Stimulated activated effector memory CD8-positive, alpha-beta T cell treated with anti-CD3 and anti-CD28 coated beads, Interleukin-12 subunit alpha, Interleukin-12 subunit beta, amount 100 ng/mL, for 72 hours (primary cell): ENCODE measurements at places on chromosomes 7 and 10.

- DNase-seq, result no peak
Measured at GRCh38 chr7:52689912-52690311, 345.5 kb upstream of the POM121L12 start.

- no peak for DNase-seq
Measured at GRCh38 chr10:77648472-77648871, 10.9 kb upstream of the KCNMA1 start.

DNA sequence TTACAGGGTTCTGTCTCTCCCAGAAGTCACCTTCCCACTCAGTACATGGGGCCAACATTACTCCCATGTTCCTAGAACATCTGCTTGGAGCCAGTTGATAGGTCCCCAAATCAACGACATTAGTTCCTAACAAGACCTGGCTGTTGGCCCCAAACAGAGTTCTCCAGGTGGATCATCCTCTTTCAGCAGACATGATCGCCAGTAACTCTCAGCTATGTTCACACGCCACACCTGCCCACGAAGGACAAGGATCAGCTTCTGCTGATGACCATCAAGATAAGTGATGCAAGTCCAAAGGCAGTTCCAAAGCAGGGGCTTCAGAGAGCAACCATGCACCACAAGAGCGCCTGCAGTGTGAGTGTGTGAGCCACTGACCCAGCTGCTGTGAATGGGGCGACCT lies 11.0 kb downstream of the ZNF777 start:
- no peak for DNase-seq

DNA sequence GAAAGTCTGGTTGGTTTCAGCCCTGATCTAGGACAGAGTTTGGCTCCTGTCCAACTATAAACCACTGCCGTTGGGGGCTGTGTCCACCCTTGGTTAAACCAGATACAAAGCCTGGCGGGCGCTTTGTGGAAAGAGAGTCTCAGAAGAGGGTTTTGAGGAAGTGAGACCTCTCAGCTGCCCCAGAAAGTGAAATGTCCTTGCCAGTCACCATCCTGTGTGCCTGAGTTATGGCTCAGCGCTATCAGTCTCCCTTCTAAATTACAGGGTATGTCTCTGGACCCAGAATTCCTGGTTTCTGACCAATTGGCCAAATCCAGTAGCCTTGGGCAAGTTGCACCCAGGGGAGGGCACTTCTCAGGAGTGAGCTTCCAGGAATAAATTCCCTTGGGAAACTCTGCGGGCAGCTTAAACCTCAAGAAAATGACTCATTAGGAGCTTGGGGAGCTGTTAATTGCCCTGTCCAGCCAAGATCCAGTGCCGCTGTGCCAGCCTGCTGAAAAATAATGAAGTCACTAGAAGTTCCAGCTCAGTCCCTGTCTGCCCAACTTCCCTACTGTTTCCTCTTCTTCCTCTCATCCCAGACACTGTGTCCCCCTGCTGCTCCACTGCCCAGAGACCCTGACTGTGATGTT lies 66.7 kb upstream of the PDZD8 start:
- DNase-seq, result no peak

DNA sequence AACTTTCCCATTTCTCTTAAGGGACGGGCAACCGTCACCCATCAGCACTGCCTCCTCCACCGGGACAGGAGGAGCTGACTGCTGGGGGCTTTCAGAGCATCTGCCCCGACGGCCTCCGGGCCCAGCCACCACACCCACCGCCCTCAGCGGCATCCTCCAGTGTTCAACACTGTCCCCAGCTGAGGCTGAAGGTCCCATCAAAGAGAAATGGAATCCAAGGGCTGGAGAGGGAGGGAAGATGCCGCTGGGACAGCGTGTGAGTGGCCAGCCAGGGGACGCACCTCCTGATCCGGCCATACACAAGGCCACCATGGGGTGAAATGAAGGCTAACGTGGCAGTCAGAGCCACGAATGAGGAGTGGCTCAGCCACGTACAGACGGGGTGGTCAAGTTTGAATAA lies 153.6 kb upstream of the PPP2R2D start:
- DNase-seq, result no peak

GRCh38 chr7:130896898-130897514 lies 163.0 kb upstream of the KLF14 start:
- DNase-seq, result no peak

DNA sequence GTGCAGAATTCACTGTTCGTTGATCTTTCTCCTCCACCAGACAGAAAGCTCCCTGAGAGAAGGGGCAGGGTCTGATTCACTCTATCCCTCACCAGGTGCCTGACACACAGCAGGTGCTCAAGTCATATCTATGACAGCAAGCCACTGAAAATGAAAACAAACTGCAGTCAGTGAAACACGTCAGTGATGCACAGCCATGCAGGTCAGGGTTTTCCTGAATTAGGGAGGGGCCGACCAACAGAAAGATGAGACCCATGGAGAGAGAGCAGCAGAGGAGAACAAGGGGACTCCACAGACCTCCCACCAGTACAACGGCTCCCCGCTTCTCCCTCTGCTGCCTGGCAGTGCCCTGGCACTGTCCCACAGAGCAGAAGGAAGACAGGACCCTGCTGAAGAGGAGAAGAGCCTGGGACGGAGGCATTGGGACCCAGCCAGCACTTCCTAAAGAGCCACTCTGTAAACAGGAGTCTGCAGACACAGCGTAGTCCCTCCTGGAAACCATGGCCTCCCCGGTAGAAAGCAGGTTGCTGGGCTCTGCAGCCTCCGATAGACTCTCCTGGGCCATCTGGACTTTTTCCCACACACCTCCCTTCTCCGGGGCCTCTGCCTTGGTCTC lies 50.3 kb downstream of the FAM53B start:
- no peak for DNase-seq

GRCh38 chr10:125156196-125156595 lies 4.2 kb downstream of the CTBP2 start:
- DNase-seq, result no peak
